ENCODE measurements at places on chromosomes 7 and 10. TPM values are rescaled to one million over a fixed set of nuclear protein-coding genes. Genes with fewer than 3 reads are reported as not detected.

The C10orf53 gene
- not detected for total RNA-seq

The NACAD gene
- 4.9 TPM for total RNA-seq

GRCh38 chr7:5681423-5681822 is 100.0 kb downstream of the RNF216 start:
- DNase-seq: no peak

GRCh38 chr10:13707156-13707881 is 120.6 kb downstream of the PRPF18 start:
- peak; percentile 72 for DNase-seq
